ENCODE measurements at places on chromosomes 7 and 10.
A peak's percentile ranks its signal among the peaks of the same experiment; 100 is the strongest.

DNA sequence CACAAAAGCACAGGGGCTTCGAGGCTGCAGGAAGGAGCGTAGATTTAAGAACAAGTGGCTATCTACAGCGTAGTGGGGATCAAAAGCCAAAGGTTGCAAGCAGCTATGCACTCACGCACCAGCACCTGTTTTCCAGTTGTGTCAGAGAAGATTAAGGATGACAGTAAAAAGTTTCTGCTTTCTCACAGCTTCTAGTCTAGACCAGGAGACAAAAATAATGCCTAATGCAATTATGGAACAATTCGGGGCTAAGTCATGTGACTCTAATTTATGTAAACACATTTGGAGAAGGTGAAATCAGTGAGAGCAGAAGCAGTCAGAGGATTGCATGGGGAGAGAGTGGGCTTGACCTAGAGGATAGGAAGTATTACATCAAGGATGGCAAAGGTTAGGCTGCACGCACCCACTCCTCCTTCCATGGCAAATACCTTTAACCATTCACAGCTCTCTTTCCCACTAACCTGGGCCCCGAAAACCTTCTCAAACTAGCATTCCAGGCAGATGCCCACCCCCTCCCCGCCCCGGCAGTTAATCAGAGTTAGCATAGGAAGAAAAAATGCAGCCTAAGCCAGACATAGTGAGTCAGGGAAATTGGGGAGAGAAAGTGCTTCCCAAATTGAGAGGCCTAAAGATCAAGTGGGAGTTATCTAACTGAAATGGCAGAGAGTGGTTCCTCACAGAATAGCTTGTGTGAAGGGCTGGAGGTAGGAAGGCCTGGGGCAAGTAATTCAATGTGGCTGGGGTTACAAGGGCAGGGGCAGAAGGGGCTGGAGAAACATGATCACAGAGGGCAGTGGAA lies 48.2 kb upstream of the GPAM start:
- DNase-seq: no peak

GRCh38 chr7:91083855-91084644 lies 180.2 kb upstream of the FZD1 start:
- peak; percentile 82 for DNase-seq

DNA sequence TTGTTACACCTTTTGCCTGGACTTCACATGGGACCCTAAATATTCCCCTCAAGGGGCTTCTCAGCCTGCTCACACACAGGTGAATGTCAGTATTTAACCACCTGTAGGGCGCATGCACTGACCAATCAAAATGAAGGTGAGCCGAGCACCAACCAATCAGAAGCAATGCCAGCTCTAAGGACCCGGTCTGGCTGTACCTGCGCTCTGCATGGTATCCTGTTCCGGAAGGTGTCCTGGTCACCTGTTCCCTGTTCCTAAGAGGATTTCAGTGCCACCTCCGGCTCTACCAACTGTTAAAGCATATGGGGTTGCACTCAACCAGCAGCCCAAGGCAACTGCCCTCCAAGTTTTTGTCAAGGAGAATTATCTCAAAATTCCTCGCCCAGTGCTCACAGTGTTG lies 18.4 kb upstream of the CALN1 start:
- DNase-seq: peak; percentile 27

- no peak for DNase-seq
Observed at GRCh38 chr7:154627646-154628290, 375.2 kb downstream of the PAXIP1 start.

- no peak for DNase-seq
Observed at GRCh38 chr7:43317075-43317474, 204.6 kb downstream of the HECW1 start.

DNA sequence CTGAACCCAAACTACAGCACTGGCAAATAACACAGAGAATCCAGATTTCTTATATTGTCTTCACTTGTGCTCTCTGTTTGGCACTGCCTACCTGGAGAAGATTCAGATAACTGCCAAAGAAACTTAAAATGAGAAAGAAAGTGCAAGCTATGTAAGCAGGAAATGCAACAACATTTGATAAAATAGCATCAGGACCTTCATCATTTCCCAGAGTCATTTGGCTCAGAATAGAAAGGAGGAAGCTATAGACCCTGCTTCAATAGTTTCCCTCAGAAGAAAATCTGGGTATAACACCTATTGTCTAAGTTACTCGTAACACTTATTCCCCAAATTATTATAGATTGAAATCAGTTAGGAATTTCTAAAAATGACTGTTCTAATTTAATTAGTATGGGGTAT lies 56.2 kb downstream of the CC2D2B start:
- DNase-seq: no peak

GRCh38 chr10:29773675-29774091 lies 138.9 kb upstream of the SVIL start:
- no peak for DNase-seq
